ENCODE measurements at places on chromosomes 2 and 18. TPM values are rescaled to one million over a fixed set of nuclear protein-coding genes. Genes with fewer than 3 reads are reported as not detected.

DNA sequence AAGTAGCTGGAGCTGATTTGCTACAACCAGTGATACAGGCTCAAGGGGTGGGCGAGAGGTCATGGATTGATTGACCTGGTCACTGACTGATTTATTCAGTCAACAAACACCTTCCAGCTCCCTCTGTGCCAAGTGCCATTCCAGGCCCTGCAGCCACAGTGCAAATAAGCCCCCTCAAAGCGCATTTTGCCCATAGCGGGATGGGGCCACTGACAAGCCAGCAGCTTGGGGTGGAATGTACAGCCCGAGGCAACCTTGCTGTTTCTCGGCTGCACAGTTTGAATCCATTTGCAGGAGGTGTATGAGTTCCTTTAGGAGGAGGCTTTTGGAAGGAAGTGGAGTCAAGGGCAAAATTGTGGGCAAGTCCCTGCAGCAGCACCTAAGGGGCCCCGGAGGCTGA, 235.2 kb downstream of the TPGS2 start:
- H3K27ac ChIP-seq: no peak overlapping the region
- no peaks in the 10 kb centered on the region for H3K4me1 ChIP-seq
- no peaks in the 10 kb centered on the region for H3K36me3 ChIP-seq
- no peak overlapping the region for H3K4me3 ChIP-seq
- H3K27me3 ChIP-seq: no peaks in the 10 kb centered on the region

Gene ZNF892
- total RNA-seq: 4.3 TPM

GRCh38 chr2:196410008-196410407, 229.5 kb upstream of the CCDC150 start:
- no peaks in the 10 kb centered on the region for H3K36me3 ChIP-seq
- no peak overlapping the region for H3K4me3 ChIP-seq
- H3K27me3 ChIP-seq: no peaks in the 10 kb centered on the region
- no peak overlapping the region for H3K27ac ChIP-seq
- DNase-seq: no peak

Gene PCARE
- total RNA-seq: 0.23 TPM

DNA sequence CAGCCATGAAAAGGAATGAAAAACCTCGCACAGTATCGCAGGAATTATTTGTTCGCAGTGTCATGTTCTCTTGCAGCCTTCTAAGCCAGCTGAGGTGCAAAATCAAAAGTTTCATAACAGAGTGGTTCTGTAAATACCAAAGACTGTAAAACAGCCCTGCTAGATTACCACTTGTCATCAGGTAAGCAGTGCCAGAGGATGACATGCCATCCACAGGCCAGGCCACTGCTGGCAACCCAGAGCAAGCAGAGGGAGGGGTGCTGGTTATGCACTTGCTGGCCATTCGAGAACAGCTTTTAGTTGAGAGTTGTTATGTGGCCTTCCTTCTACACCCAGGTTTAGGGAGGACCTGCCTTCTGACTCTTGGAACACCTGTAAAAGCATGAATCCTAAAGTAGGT, 114.3 kb upstream of the MGAT5 start:
- no peaks in the 10 kb centered on the region for H3K27me3 ChIP-seq
- H3K27ac ChIP-seq: peak overlapping the region; percentile 13
- no peak for DNase-seq
- H3K4me1 ChIP-seq: peaks cover 28% of the 10 kb centered on the region
- no peaks in the 10 kb centered on the region for H3K36me3 ChIP-seq
- no peak overlapping the region for H3K4me3 ChIP-seq

Gene TTC27
- 12.6 TPM for total RNA-seq

Gene IL37
- 1.1 TPM for total RNA-seq

DNA sequence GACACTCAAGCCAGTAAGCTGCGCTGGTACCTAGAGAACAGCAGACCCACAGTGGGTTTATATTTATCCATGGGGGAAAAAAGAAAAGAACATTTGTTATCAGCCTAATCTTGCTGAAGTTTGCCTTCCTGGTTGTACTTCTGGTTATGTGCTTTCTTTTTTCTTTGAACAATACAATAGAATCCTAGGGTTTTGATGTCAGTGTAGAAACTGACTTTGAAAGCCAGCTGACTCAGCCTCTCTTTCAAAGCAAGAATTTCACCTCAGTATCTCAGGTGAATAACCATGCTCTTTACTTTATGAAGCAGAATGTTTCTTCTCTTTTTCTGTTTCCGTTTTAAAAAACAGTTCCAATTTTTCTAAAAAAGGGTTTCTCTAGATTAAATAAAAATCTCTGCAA, 78.4 kb downstream of the CD8B2 start:
- no peak overlapping the region for H3K27ac ChIP-seq
- DNase-seq: no peak
- H3K27me3 ChIP-seq: no peaks in the 10 kb centered on the region

Gene HOXD13
- not detected for total RNA-seq

Gene RAB27B
- total RNA-seq: 57.9 TPM

Gene CYTIP
- total RNA-seq: 10.9 TPM

Gene CFC1
- not detected for total RNA-seq

GRCh38 chr2:44347526-44347925, 13.8 kb downstream of the PREPL start:
- peaks cover 7% of the 10 kb centered on the region for H3K4me1 ChIP-seq
- H3K36me3 ChIP-seq: peaks cover 22% of the 10 kb centered on the region
- H3K4me3 ChIP-seq: no peak overlapping the region

Gene DLX1
- not detected for total RNA-seq

DNA sequence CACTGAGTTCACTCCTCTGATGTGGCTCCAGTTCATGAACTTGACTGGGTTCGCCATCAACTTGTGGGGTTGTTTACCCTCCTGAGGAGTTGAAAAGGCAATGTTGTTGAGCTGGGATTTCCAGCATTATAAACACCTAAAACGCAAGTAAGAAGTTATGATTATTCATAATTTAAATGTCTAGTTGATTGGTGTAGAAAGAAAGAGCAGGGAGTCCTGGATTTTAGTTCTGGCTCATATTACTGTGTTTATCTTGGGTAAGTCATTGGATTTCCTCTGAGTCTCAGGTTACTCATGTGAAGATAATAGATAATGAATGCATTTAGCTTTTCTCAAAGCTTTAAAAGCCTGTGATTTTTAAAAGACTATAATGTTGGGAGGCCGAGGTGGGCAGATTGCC, 438.0 kb upstream of the CDH20 start:
- H3K4me3 ChIP-seq: no peak overlapping the region
- H3K36me3 ChIP-seq: no peaks in the 10 kb centered on the region
- no peak overlapping the region for H3K27ac ChIP-seq
- no peaks in the 10 kb centered on the region for H3K4me1 ChIP-seq
- DNase-seq: no peak
- H3K27me3 ChIP-seq: no peaks in the 10 kb centered on the region

DNA sequence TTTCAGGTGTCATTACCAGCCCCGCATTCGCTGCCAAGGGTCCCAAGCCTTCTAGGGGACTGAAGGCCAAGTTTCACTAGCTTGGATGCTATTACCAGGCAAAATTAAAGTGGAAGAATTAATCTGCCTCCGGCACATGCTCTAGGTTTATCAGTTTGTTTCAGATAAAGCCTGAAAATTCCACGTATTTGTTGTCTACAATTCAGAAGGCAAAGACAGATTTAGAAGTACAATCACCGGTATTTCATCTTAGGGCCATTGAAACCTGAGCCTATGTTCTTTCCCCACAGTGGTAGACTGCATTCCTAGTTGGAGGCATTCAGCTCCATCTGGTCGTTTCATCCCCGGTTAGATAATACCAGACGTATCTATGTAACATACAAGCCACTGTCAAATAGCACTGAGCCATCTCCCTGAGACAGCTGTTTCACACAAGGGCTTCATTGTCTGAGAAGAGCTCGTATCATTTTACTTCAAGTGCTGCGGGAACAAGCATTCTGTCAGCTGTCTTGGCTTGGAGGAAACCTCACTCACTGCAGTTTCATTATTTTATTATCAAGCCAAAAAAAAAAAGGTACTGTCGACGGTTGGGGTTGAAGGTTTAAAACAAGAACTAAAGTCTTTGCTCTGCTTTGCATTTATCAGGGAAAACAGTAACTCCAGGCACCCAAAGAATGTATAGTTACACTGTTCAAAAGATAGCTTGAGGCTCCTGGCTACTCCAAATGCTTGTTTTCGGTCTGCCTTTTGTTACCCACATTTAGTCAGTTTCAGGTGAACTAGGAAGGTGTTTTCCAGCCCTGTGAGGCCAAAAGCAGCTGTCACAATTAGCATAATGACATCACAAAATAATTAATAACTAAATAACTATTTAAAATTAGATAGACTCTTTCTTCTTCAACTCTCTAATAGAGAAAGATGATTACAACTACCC, 76.7 kb downstream of the TGIF1 start:
- no peak overlapping the region for H3K4me3 ChIP-seq
- H3K4me1 ChIP-seq: peaks cover 11% of the 10 kb centered on the region
- no peaks in the 10 kb centered on the region for H3K36me3 ChIP-seq
- no peak overlapping the region for H3K27ac ChIP-seq
- no peak for DNase-seq

GRCh38 chr2:24050041-24050979, 769 bp downstream of the FKBP1B start:
- peak overlapping the region; percentile 33 for H3K27ac ChIP-seq
- DNase-seq: peak; percentile 38
- H3K27me3 ChIP-seq: no peaks in the 10 kb centered on the region

Gene TCF23
- 0.50 TPM for total RNA-seq

DNA sequence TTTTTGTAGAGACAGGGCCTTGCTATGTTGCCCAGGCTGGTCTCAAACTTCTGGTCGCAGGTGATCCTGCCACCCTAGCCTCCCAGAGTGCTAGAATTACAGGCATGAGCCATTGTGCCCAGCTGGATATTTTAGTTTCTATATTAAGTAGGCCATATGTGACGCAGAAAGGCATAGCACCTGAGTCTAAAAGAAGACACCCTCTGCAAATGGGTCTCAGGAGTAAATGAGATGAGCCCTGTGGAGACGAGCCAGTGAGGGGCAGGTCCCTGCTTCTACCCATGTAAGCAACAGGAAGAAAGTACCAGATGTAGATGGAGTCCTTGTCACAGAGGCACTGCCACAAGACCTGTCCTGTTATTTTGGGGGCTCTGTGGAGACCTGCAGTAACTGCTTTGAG, 322.4 kb downstream of the PTPRM start:
- no peak for DNase-seq
- no peaks in the 10 kb centered on the region for H3K36me3 ChIP-seq
- no peaks in the 10 kb centered on the region for H3K27me3 ChIP-seq
- H3K4me3 ChIP-seq: no peak overlapping the region
- H3K27ac ChIP-seq: no peak overlapping the region

Gene PRSS56
- total RNA-seq: not detected

DNA sequence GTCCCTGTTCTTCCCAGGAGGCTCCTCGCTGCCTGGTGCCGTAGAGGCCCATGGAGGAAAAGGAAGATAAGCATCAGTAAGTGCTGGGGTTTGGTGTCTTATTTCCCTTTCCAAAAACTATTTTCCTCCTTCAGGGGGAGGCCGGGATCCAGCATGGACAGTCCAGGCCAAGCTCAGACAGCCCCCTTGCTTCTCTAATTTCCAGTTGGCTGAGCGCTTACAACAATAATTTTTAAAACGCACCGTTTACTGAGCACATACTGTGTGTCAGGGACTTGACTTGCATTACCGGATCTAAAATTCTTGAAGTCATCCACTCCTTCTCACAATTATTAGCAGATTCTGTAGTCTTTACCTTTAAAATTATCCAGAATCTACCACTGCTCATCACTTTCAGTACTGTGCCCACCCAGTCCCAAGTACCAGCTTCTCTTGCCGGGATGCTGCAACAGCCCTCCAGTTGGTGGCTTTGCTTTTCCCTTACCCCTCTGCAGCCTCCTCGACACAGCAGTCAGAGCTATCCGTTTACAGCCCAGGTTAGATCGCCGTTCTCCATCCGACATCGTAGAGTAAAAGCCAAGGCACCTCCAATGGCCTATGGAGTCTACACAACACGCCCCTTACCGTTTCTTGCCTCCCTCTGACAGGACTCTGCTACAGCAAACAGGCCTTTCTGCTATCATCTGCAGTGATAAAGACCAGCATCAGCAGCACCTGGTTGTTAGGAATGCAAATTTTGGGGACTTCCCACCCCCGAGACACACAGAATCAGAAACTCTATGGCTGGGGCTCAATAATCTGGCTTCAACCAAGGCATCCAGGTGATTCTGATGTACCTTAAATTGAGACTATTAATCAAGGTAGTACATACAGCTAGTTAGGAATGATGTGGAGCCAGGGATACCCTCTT, 75.2 kb upstream of the TSPYL6 start:
- H3K4me3 ChIP-seq: peak overlapping the region; percentile 45
- peaks cover 17% of the 10 kb centered on the region for H3K27me3 ChIP-seq
- no peak for DNase-seq
- peaks cover 19% of the 10 kb centered on the region for H3K4me1 ChIP-seq
- H3K27ac ChIP-seq: peak overlapping the region; percentile 86
- no peaks in the 10 kb centered on the region for H3K36me3 ChIP-seq

DNA sequence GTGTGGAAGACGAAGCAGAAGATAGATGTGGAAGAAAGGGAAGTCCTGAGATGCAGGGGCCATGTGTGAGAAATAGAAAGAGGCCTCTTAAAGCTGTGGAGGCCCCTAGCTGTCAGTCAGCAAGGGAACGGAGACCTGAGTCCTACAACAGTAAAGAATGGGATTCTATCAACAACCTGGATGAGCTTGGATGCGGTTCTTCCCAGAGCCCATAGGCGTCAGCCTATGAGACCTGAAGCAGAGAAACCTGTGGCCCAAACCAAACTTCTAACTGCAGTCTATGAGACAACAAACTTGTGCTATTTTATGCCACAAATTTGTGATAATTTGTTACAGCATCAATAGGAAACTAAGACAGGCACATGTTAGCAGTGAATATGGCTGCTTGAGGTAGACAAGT, 583.7 kb downstream of the ADCYAP1 start:
- no peak overlapping the region for H3K27ac ChIP-seq
- no peaks in the 10 kb centered on the region for H3K27me3 ChIP-seq
- no peak for DNase-seq

DNA sequence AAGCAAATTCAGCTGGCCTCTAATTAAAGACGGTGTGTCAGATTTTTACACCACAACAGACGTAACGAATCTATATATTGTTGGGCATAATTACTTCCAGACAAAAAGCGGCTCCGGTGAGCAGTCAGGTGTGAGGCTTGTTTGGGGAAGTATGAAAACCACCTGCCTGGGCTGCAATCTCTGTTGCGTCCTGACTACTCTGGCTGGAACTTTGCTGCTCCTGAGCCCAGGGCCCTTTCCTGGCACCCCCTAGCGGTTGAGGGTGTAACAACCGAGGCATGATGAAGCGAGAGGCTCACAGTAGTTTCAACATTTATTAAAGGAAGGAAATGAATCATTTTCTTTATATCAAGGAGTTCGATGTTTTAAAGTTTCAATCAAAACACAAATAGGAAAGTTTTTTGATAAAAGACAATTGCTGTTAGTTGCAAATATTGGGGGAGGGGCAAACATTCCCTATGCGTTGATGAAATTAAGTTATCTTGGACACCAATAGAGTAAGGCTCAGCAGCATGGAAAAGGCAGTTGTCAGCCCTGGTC, 10.6 kb upstream of the ITGB6 start:
- no peaks in the 10 kb centered on the region for H3K36me3 ChIP-seq
- H3K4me1 ChIP-seq: peaks cover 17% of the 10 kb centered on the region
- no peak overlapping the region for H3K27ac ChIP-seq
- no peak for DNase-seq
- H3K27me3 ChIP-seq: no peaks in the 10 kb centered on the region

GRCh38 chr18:68402784-68403183, 312.1 kb downstream of the TMX3 start:
- H3K27ac ChIP-seq: no peak overlapping the region
- no peaks in the 10 kb centered on the region for H3K4me1 ChIP-seq
- no peaks in the 10 kb centered on the region for H3K27me3 ChIP-seq
- H3K4me3 ChIP-seq: no peak overlapping the region

Data from left lung (tissue), 14 donors.